Activated T-helper 2 cell treated with anti-CD3 and anti-CD28 coated beads, Interferon-gamma antibody, Interleukin-2, Interleukin-4, amounts not matched to agents 10 μg/mL and 5 μg/mL and 100 μg/mL, durations not matched to agents 14 hours and 24 hours and 36 hours (primary cell): ENCODE measurements at places on chromosomes 1 and 21. TPM values are rescaled to one million over a fixed set of nuclear protein-coding genes. Genes with fewer than 3 reads are reported as not detected.

GRCh38 chr1:70383483-70383882 lies 27.6 kb upstream of the CTH start:
- H3K27ac ChIP-seq: no peak overlapping the region
- DNase-seq: no peak
- H3K4me1 ChIP-seq: peaks cover 3% of the 10 kb centered on the region
- peaks cover 10% of the 10 kb centered on the region for H3K27me3 ChIP-seq

GRCh38 chr1:170864238-170864637 lies 71.1 kb upstream of the MROH9 start:
- no peaks in the 10 kb centered on the region for H3K27me3 ChIP-seq
- no peaks in the 10 kb centered on the region for H3K4me1 ChIP-seq
- H3K27ac ChIP-seq: no peak overlapping the region
- no peak overlapping the region for H3K4me3 ChIP-seq
- no peaks in the 10 kb centered on the region for H3K36me3 ChIP-seq
- DNase-seq: no peak

DNA sequence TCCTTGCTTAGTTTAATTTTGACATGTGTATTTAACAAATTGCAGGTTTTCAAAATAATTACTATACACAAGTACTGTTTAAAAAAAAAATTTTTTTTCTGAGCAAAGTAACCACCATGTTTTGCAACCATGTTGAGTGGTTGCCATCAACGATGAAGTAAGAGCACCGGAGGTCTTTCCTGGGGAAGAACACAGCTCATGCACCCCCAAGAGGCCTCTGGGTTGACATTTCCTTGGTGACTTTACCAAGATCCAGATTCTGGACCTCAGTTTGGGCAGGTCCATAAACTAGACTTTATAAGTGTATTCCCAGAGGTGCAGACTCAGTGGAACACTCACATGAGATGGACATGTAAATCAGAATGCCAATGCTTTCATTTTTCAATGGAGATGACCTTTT lies 36.8 kb upstream of the RALGPS2 start:
- no peaks in the 10 kb centered on the region for H3K27me3 ChIP-seq
- no peak overlapping the region for H3K4me3 ChIP-seq
- no peak for DNase-seq
- H3K27ac ChIP-seq: no peak overlapping the region
- no peaks in the 10 kb centered on the region for H3K36me3 ChIP-seq
- H3K4me1 ChIP-seq: peaks cover 8% of the 10 kb centered on the region

EDN2 gene
- not detected in 2 replicates for total RNA-seq

C1orf87 gene
- total RNA-seq: not detected in 2 replicates

DISP1 gene
- total RNA-seq: 1.7 and 2.0 TPM in 2 replicates

DMBX1 gene
- total RNA-seq: not detected in 2 replicates

DNA sequence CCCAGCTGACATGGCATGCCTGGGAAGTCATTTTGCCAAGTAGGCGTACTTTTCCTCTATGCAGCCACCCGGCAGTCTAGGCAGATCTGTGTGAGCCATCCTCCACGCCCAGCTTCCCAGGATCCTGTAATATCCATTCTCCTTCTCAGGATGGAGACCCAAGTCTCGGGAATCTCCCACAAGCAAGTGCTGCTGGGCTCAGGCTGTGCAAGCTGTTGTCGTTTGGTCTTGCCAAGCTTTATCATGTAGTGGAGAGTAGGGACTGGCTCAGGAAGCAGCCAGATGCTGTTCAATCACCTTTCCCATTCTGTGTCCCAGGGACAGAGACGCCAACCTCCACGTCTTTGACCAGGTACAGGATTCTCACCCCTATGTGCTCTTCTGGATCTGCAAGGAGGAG lies 191.1 kb upstream of the TMEM51 start:
- H3K4me3 ChIP-seq: no peak overlapping the region
- no peak overlapping the region for H3K27ac ChIP-seq
- no peaks in the 10 kb centered on the region for H3K36me3 ChIP-seq
- no peak for DNase-seq

OR10J1 gene
- total RNA-seq: not detected in 2 replicates

SAMD13 gene
- 0.30 and 0.44 TPM in 2 replicates for total RNA-seq

ZYG11A gene
- total RNA-seq: 0.30 and 0.37 TPM in 2 replicates

GRCh38 chr1:219585837-219586455 lies 27.0 kb downstream of the ZC3H11B start:
- H3K4me1 ChIP-seq: peaks cover 4% of the 10 kb centered on the region
- no peak overlapping the region for H3K4me3 ChIP-seq
- no peak for DNase-seq
- H3K27me3 ChIP-seq: no peaks in the 10 kb centered on the region

OLIG1 gene
- total RNA-seq: 0.09 TPM in 1 of 2 replicates, not detected in the other

TOE1 gene
- 26.3 and 29.3 TPM in 2 replicates for total RNA-seq

TMEM125 gene
- not detected in 2 replicates for total RNA-seq

ESRRG gene
- not detected in 2 replicates for total RNA-seq

DNA sequence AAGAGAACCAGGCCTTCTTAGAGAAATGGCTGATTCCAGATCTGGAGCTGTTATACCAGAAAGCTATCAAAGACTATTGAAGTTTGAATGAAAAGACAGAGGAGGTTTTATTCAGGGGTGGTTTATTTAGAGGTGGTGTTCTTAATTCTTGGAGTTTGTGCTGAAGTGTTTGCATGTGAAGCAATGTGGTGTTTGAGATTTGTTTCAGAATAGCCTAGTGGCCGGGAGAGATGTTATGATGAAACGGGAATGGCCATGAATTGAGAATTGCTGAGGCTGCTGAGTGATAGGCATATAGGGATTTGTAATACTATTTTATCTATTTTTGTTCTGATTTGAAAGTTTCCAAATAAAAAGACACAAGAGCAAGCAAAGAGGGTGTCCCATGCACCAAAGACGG lies 10.5 kb upstream of the SHE start:
- H3K27me3 ChIP-seq: peaks cover 39% of the 10 kb centered on the region
- H3K27ac ChIP-seq: no peak overlapping the region
- no peak overlapping the region for H3K4me3 ChIP-seq
- no peak for DNase-seq

- no peaks in the 10 kb centered on the region for H3K4me1 ChIP-seq
- H3K36me3 ChIP-seq: no peaks in the 10 kb centered on the region
- DNase-seq: no peak
- H3K27ac ChIP-seq: no peak overlapping the region
- peaks cover 14% of the 10 kb centered on the region for H3K27me3 ChIP-seq
- no peak overlapping the region for H3K4me3 ChIP-seq
Observed at GRCh38 chr1:225483818-225484656, 56.2 kb upstream of the LBR start.

- no peaks in the 10 kb centered on the region for H3K4me1 ChIP-seq
- H3K36me3 ChIP-seq: no peaks in the 10 kb centered on the region
- no peak overlapping the region for H3K27ac ChIP-seq
Observed at GRCh38 chr1:175720023-175720422, 23.4 kb downstream of the TNR start.

- no peak overlapping the region for H3K27ac ChIP-seq
- no peaks in the 10 kb centered on the region for H3K27me3 ChIP-seq
- no peaks in the 10 kb centered on the region for H3K36me3 ChIP-seq
- H3K4me1 ChIP-seq: no peaks in the 10 kb centered on the region
Observed at GRCh38 chr1:22892789-22893188, 79.9 kb downstream of the LACTBL1 start.

B4GALT2 gene
- total RNA-seq: 53.9 and 57.7 TPM in 2 replicates

RC3H1 gene
- total RNA-seq: 30.4 and 33.5 TPM in 2 replicates

DNA sequence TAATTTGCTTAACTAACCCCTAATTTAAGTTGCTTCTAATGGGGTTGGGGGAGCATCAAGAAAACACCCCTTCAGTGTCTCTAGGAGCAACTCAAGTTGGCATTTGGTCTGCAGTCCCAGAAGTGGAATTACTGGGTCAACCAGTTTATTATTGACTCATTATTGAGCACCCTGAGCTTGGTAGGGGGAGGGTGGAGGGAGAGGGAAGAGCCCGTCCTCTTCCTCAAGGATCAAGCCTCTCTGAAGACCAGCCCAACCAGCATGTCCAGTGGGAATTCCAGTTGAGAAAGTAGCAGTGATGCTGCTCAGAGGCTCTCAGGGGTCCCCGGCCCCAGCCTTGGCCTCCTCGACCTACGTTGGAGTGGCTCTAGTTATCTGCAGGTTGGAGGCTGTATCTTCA lies 2.1 kb upstream of the PLA2G2F start:
- peaks cover 13% of the 10 kb centered on the region for H3K27me3 ChIP-seq
- no peak for DNase-seq
- H3K36me3 ChIP-seq: no peaks in the 10 kb centered on the region
- no peak overlapping the region for H3K4me3 ChIP-seq
- no peak overlapping the region for H3K27ac ChIP-seq

LCA5L gene
- 0.32 TPM in 1 of 2 replicates, not detected in the other for total RNA-seq

- H3K4me1 ChIP-seq: no peaks in the 10 kb centered on the region
- no peaks in the 10 kb centered on the region for H3K27me3 ChIP-seq
- no peaks in the 10 kb centered on the region for H3K36me3 ChIP-seq
- no peak for DNase-seq
Observed at GRCh38 chr1:185860859-185861258, 126.7 kb downstream of the HMCN1 start.

DNA sequence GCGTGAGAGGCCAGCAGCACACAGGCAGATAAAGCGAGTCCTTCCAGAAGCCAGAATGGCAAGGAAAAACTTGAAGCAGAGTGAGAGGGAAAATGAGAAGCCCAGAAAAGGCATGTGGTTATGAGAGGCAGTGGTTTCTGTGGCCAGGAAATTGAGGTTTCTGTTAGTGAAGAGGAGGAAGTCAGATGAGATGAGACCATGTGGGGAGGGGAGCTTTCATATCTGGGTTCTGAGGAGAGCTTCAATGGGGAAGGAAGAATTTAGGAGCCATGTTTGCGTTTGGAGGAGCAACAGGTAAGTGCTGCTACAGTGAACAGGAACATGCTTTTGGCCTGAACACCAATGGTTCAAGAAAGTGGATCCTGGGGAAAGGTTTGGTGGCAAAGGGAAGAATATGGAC lies 6.1 kb upstream of the CD1A start:
- H3K4me1 ChIP-seq: peaks cover 25% of the 10 kb centered on the region
- H3K27ac ChIP-seq: peak overlapping the region; percentile 3
- H3K4me3 ChIP-seq: no peak overlapping the region
- peaks cover 51% of the 10 kb centered on the region for H3K27me3 ChIP-seq
- no peaks in the 10 kb centered on the region for H3K36me3 ChIP-seq

DNA sequence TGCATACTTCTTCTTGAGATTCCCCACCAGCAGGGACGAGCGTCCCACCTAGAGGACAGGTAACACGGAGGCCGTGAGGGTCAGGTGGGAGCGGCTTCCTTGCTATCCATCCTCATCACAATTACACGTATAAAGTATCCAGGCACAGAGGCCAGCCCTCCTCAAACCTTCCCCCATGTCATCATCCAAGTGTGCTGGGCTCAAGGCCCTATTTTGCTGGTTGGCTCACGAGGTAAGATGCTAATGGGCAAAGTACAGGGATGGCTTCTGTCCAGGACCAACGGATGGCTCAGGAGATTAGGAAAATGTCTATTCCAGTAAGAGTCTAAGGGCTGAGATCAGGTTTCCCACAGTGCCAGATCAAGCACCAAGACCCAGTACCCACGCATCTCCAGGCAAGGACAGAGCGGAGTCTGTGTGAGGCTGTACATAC lies 11.5 kb upstream of the A3GALT2 start:
- H3K36me3 ChIP-seq: peaks cover 54% of the 10 kb centered on the region
- H3K27me3 ChIP-seq: no peaks in the 10 kb centered on the region
- H3K4me3 ChIP-seq: no peak overlapping the region
- peaks cover 5% of the 10 kb centered on the region for H3K4me1 ChIP-seq

MNDA gene
- not detected in 2 replicates for total RNA-seq

- H3K36me3 ChIP-seq: no peaks in the 10 kb centered on the region
- H3K27ac ChIP-seq: no peak overlapping the region
- H3K27me3 ChIP-seq: peaks cover 10% of the 10 kb centered on the region
Observed at GRCh38 chr1:28792644-28793121, 19.3 kb upstream of the OPRD1 start.

HCN3 gene
- 4.8 and 5.4 TPM in 2 replicates for total RNA-seq

- H3K4me3 ChIP-seq: no peak overlapping the region
- no peak overlapping the region for H3K27ac ChIP-seq
- H3K27me3 ChIP-seq: no peaks in the 10 kb centered on the region
- H3K36me3 ChIP-seq: no peaks in the 10 kb centered on the region
- no peak for DNase-seq
Observed at GRCh38 chr1:207300970-207301369, 20.5 kb upstream of the CD55 start.

GRCh38 chr1:213669964-213670691 lies 317.6 kb upstream of the PROX1 start:
- H3K36me3 ChIP-seq: no peaks in the 10 kb centered on the region
- DNase-seq: no peak

DNA sequence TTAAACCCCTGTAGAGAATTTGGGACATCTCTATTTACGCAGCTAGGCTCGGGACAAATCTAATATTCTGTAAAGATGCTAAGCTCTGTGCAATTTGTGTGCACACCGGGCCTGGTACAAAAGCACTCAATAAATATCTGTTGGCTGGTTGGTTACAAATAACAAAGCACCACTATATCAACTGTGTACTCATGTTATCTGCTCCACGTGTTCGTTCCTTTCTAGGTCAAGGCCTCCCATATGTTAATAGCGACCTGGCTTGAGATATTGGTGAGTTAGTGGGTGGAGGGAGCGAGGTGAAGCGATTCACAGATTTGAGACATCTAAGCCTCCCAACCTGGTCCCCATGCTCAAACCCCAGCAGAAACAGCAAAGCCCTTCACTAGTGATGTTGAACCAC lies 47.1 kb upstream of the KAZN start:
- H3K4me3 ChIP-seq: no peak overlapping the region
- no peaks in the 10 kb centered on the region for H3K27me3 ChIP-seq
- DNase-seq: no peak
- H3K36me3 ChIP-seq: no peaks in the 10 kb centered on the region
- no peaks in the 10 kb centered on the region for H3K4me1 ChIP-seq
- H3K27ac ChIP-seq: no peak overlapping the region

DNA sequence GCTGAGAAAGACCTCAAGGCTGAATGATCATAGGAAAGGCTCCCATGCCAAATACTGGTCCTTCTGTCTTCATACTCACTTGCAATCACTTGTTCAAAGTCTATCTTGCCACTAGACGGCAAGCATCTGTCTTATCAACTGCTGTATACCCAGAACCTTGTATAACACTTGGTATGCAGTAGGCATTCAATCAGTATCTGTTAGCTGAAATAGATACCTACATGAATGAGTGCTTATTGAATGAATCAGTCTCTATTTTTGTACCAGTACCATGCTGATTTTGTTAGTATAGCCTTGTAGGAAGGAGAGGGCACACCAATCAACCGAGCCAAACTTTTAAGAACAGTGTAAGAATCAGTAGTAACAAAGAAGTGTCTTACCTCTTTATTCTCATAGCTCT lies 80.6 kb downstream of the NIBAN1 start:
- H3K27me3 ChIP-seq: no peaks in the 10 kb centered on the region
- peaks cover 41% of the 10 kb centered on the region for H3K4me1 ChIP-seq
- H3K27ac ChIP-seq: no peak overlapping the region
- no peak overlapping the region for H3K4me3 ChIP-seq
